ENCODE measurements at places on chromosomes 13 and 19.

DNA sequence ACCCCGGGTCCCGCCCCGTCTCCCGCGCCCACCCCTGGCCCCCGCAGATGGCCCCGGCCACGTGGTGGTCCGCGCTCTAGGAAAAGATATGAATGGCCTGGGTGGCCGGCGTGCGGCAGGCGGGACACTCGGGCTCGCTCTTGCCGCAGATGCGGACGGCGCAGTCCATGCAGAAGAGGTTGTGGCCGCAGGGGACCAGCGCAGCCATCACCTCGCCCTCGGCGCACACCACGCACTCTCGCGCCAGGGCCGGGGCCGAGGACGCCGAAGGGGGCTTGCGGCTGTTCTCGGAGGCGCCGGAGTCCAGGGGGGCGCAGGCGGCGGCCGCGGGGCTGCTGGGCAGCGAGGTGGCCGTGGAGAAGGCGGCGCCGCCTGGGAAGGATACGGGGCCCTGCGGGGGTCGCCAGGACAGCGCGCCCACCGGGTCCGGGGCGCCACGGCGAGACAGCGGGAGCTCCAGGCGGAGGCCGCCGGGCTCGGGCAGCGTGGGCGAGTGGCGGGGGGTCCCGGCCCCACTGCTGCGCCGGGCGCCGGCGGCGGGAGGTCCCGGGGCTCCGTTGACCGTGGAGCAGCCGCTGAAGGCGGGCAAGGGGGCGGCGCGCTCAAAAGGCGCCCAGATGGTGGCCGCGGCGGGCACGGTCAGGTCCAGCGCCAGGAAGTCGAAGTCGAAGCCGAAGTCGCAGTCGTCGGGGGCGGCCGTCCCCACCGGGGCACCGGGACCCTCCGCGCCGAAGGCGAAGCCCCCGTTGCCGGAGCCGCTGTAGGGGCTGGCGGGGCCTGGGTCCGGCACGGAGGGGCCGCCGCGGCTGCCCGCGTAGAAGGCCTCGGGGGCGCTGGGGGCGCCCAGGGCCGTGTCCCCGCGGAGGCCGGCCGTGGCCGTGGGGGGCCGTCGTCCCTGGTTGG lies 12.4 kb downstream of the MEX3D start:
- DNase-seq, result no peak

DNA sequence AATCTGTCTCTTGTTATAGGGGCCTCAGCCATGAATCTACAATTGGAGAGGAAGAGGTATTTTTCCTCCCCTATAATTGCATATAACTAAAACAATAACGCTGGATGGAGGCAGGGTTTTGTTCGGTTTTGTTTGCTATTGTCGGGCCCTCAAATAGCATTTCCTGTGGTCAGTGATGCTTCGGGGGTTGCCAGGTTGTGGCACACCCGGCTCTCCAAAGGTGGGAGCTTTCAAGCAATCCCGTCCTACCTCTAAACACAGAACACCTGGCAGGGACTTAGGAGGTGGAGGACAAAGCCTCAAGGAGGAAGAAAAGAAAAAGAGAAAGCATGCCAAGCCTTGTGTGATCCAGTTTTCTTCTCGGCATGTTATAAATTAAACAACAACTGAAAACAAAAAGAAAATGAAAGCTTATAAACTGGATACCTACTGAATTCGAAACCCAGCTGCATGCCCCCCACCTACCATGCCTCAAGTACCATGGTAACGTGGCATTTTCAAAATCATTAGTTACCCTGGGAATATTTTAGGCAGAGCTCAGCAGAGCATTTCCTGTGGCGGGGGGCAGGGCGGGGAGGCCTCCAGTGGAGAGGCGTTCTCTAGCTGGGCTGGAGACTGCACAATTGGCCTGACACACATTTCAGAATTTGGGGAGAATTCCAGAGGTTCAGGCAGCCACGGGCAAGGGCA lies 213.8 kb downstream of the DCLK1 start:
- no peak for DNase-seq

DNA sequence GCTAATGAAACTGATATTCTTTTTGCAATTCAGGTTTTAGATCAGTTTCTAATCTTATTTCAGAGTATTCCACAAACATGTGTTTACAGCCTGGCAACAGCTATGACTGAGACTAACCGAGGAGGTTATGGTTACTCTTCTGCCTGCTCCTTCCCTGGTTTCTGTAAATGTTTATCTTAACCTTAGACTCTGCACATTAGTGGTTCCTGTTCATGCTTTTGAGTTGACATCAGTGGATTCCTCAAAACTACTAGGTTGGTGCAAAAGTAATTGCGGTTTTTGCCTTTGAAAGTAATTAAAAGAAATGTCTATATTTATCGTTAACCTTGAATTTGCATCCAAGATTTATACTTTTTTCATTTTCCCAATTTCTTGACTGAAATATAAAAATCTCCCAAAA lies 237.0 kb upstream of the TSHZ3 start:
- DNase-seq, result no peak

- no peak for DNase-seq
Measured at GRCh38 chr19:45492137-45492626, 4.7 kb downstream of the RTN2 start.

GRCh38 chr19:7440188-7440975 lies 48.5 kb downstream of the PEX11G start:
- DNase-seq, result no peak

DNA sequence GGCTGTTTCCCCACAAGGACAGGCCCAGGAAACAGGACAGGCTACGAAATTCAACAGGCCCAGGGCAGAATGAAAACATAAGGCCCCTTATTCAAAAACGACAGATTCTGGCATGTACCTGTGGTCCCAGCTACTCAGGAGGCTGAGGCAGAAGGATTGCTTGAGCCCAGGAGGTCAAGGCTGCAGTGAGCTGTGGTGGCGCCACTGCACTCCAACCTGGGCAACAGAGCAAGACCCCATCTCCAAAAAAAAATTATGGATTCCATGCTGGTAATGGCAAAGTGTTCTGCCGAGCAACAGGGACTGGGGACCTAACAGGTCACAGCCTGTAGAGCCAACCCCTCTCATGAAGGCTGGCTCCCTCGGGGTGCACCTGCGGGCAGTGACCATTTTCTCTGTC lies 52.6 kb upstream of the USE1 start:
- no peak for DNase-seq

GRCh38 chr13:74148352-74148751 lies 14.1 kb upstream of the KLF12 start:
- no peak for DNase-seq

DNA sequence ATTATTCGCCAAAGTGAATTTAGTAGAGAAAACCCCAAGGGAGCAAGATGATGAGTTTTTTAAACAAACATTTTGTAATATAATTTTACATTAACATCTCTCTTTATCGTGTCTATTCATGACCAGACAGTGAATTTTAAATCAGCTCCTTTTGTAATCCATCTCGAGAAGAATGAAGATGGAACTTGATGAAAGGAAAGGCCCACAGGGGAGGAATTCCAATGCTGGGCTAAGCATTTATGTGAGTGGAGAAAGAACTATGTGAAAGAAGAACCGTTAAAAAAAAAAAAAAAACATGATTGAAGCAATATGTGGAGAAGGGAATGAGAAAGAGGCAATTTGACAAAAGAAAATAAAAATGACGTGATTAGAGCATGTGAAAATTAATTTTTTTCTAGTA lies 170.6 kb downstream of the KCTD12 start:
- peak; percentile 30 for DNase-seq

DNA sequence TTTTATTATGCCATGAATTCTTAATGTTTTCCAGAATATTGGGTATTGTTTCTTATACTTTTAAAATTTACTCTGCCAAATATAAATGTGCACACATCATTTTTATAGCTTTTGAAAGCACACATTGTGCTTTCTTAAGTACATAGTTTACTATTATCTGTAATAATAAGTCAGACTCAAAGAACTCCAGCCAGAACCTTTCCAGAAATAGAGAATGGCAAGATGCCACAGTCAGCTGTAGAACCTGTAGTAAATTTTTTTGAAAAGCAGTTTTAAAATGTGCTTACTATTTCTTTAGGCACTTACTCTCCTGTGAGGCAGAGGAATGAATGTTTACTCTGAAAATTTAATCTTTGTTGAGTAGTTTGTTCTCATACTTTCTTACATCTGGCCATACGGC lies 1287.1 kb downstream of the PCDH9 start:
- DNase-seq, result no peak

DNA sequence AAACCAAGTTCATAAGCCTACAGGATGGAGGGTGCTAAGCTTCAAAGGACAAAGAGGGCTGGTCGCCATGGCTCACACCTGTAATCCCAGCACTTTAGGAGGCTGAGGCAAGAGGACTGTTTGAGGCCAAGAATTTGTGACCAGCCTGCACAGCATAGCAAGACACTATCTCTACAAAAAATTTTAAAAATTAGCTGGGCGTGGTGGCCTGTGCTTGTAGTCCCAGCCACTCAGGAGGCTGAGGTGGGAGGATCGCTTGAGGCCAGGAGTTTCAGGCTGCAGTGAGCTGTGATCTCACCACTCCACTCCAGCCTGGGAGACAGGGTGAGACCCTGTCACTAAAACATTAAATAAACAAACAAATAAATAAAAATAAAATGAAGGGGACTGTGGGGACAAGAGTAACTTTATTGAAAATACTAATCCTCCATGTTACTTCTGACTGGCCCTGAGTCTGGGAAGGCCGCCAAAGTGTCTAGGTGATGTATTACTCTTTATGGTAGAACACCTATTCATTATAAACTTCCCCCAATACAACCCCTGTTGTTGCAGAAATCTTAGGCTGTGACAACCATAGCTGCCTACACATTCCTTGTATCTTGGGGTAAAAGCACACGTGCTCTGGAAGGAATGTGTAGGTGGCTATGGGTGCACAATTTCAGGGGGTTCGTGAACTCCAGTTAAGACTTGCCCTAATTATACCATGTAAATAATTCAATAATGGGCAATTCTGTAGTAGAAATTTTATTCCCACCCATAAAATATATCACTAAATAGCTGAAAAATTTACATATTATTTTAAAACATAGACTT lies 14.6 kb upstream of the URAD start:
- DNase-seq, result no peak
